ENCODE measurements at places on chromosomes 3 and 15.
A peak's percentile ranks its signal among the peaks of the same experiment; 100 is the strongest.

DNA sequence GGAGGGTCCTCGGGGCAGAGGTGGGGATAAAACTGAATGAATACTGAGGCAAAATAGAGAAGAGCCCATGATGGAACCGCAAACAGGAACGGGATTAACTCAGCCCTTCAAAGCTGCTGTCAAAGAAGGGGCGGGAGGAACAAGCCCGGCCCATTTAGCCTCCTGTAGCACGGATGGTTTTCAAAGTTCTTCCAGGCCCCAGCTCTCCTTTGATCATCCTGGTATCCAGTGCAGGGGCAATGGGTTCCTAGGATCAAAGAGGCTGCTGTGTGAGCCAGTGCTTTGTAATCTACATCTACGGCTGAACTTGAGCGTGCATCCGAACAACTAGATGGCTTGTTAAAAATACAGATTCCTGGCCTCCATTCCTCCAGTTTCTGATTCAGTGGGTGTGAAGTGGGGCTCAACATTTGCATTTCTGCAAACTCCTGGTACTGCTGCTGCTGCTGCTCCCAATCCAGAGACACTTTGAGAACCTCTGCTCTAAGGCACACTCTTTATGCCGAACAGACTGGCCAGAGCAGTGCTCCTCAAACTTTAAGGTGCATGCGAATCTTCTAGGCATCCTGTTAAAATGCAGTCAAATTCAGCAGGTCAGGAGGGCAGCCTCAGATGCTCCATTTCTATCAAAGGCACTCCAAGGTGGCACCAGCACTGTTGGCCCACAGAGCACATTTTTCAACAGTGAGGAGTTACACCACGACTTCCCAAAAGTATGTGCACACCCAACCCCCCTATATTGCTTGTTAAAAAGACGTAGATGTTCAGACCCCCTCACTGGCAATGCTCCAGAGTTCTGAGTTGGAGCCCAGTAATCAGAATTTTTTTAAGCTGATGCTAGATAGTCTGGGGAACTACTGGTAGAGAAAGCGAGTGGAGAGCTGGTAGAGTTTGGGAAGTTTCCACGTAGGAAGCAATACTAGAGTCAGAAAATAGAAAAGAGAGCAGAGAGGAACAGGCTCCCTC, 5.6 kb downstream of the GALNT15 start:
- DNase-seq: no peak

DNA sequence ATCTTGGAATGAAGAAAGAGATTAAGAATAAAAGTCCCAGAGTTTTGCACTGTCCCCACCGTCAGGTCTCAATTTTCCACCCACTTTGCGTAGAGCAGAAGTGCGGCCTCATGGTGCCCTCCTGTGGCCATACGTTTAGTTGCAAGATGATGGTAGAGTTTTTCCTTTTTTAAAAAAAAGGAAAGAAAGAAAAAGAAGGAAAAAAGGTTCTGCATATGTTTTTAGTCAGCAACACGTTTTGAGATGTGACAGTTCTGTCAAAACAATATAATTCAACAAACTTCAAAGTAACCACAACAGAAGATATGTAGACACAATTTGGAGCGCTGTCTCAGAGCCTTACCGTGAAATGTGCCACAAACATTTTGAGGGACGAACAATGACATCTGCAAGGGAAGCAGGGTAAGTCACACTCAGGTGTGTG, 24.6 kb downstream of the EBLN2 start:
- DNase-seq: peak; percentile 51

DNA sequence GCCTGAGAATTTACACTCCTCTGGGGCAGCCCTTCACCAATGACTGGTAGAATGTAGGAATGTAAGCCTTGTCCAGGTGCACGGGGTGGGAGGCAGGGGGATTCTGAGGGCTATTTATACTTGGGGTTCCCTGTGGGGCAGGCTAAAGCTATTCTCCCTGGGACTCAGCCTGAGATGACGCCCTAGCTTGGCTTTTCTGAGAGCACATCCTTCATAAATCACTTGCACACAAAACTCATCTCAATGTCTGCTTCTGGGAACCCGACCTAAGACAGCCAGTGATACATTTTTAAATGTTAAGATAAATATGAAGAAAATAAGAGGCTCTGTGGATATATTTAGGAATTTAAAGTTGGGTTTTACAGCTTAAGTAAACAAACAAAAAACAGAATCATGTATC, 16.6 kb downstream of the TMEM158 start:
- no peak for DNase-seq

GRCh38 chr3:53836084-53836872, 9.9 kb downstream of the CHDH start:
- DNase-seq: no peak

DNA sequence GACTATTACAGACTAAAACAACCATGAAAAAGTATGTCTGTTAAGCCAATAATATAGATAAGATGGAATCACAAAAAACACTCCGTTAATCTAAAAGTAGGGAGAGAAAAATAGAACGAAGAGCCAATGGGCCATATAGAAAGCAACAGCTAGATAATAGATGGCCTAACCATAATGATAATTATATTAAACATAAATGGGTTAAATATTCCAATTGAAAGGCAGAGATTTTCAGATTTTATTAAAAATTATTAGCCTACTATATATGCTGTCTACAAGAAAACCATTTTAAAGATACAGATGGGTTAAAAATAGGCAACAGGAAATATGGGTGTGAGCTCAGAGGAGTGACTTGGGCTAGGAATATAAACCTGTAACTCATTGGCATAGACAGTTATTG, 76.3 kb downstream of the ATP8B4 start:
- no peak for DNase-seq

GRCh38 chr3:107441617-107442016, 64.4 kb downstream of the CCDC54 start:
- no peak for DNase-seq

DNA sequence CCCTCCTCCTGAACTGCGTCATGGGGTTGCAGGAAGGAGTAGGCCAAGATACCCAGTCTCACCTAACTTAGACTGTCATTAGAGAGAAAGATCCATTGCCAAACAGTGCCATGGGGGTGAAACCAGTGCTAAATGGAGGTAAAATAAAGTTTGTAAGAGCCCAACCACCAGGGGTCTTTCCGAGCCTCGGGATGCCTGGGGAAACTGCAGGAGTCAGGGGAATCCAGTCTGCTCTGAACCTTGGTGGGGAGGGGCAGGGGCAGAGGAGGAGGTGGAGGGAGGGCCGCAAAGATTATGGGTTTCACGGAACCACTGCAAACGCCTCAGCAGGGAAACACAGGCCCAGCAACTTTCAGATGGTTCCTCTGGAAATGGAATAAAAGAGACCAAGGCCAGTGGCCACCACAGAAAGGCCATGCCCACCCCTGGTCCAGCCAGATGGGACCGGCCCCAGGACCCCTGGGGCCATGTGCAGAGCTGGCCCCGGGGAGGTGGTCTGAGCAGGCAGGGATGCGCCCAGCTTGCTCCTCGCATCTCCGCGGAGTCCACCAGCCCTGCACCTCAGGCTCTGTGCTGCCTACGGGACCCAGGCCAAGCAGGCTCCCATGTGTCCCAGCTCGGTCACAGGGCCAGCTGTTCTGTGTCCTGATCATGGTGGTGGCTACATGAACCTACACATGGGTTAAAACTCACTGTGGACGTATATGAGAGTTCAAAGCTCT, 19.8 kb upstream of the GP9 start:
- no peak for DNase-seq

- no peak for DNase-seq
Measured at GRCh38 chr3:10006762-10007090, 19.5 kb upstream of the FANCD2 start.
